ENCODE measurements at places on chromosomes 13 and 19.

DNA sequence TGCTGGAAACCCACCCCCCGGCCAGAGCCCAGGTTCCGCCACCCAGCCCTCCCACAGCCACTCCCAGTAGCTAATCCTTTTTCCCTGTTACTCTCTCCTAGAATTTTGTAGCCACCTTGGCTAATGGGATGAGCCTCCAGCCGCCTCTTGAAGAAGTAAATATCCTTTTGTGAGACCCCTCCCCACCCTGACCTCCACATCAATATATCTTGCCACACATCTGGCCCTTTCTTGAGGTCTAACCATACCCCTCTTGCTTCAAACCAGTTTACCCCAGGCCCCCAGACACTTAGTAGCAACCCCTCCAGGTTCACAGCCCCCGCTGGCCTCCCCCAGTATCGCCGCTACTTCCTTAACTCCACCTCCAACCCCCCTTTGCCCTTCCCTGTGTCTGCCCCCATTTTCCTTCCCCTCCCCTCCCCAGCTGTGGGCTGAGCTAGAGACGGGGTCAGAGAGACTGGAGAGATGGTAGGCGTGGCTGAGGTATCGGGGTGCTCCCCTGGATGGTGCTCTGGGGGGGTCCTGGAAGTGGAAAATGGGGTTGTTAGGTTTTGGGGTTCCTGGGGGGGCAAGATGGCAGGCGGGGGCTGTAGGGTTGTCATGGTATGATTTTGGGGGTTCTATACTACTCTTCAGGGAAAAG is 2.8 kb downstream of the PRMT1 start:
- DNase-seq = no peak

DNA sequence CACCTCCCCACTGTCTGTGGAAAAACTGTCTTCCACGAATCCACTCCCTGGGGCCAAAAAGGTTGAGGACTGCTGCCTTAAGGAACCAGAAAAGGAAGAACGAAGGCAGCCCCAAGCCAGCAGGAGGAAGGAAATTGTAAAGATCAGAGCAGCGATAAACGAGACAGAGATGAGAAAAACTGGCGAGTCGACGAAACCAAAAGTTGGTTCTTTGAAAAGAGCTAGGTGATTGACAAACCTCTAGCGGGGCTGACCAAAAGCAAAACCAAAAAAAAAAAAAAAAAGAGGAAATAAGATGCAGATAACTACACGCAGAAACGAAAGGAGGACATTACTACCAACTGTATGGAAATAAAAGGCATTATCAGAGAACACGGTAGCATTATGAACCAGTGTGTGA is 76.9 kb downstream of the GADD45B start:
- no peak for DNase-seq

DNA sequence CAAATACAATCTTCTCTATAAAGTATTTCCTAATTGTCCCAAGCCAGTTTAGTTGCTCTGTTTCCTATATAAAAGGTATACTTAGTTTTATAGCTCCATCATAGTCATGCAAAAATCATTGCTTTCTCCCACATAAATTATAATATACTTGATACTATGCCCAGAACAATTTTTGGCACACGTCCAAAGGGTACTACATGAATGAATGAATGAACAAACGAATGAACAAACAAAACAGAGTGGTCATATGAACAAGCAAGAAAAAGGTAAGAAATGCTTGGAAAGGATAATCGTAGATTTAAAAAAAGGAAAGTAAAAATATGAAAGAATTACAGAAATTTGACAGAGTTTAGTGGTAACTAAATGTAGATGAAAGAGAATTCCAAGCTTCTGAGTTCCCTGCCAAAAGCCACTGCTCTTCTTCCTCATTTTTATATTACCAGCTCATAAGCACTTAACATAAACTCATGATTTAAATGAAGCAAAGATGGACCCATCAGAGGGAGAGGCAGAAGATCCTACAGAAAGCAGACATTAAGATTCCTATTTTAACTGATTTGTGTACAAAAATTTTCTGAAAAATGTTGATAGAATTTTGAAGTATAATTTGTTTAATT is 123.2 kb downstream of the ENOX1 start:
- no peak for DNase-seq

- DNase-seq = no peak
These were observed 171.3 kb downstream of the CACNA1A start for GRCh38 chr19:13334801-13335481.

- no peak for DNase-seq
These were observed 495 bp downstream of the LSR start for GRCh38 chr19:35249146-35249847.

Measured in NCI-H510A (cell line).